ENCODE measurements at places on chromosomes 1 and 21.
A peak's percentile ranks its signal among the peaks of the same experiment; 100 is the strongest.

DNA sequence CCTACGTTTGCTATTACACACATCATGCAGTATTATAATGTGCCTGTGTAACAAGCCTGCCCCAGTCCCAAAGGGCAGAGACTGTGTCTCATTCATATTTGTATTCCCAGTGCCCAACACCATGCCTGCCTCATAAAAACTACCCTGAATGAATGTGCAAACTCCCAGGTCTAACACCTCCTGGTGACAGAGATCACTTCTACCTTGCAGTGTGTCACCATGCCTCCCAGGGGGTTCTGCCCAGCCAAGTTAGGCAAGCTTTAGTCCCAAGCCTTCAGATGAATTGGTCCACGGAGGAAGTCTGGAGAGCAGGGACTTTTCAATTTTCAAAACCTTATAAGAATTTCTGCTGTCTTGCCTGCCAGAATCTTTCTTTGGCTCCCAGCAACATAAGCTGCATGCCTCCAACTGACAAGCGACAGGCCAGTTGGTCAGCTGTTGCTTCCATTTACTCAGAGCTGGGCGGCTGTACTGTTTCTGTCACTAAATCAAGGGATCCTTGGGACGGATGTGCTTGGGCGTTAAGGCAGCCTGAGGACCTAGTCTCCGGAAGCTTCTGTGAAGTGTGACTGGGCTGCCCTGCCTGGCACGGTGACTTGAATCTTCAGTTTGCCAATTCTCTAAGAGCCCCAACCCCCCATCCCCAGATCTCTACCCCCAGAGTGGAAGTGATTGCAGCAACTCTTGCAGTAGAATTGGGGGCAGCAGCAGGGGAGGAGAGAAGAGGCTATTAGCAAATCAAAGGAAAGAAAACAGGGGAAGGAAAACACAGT, 1.2 kb downstream of the RXRG start:
- no peak for DNase-seq

DNA sequence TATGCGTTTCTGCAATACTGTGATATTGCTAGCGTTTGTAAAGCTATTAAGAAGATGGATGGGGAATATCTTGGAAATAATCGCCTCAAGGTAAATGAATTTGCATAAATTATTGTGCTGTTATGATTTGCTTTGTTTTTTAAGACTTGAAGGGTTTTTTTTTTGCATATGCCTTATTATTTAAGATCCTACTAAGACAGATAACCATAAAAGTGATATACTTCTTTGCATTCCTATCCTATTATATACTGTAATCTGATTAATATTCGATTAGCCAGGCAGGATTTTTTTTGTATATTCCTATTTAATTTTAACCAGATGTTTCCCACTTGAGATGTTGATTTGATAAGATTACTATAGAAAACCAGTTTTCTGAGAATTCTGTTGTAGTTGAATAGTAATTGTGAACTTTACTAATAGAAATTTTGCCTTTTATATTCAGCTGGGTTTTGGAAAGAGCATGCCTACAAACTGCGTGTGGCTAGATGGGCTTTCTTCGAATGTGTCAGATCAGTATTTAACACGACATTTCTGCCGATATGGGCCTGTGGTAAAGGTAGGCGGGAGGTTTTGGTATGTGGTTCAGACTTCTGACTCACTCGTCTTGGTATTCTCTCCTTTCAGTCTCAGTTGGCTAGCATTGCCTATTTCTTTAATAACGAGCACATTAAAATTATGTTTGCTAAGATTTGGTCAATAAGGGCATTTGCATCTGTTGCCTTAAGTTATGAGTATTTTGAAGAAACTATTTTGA, 56.8 kb downstream of the ZBTB17 start:
- peak; percentile 67 for DNase-seq

GRCh38 chr1:14783592-14783886, 185.1 kb downstream of the KAZN start:
- no peak for DNase-seq

- DNase-seq: no peak
Measured at GRCh38 chr21:26835027-26835713, 10.0 kb downstream of the ADAMTS1 start.

GRCh38 chr1:174990382-174990999, 9.3 kb upstream of the CACYBP start:
- no peak for DNase-seq

DNA sequence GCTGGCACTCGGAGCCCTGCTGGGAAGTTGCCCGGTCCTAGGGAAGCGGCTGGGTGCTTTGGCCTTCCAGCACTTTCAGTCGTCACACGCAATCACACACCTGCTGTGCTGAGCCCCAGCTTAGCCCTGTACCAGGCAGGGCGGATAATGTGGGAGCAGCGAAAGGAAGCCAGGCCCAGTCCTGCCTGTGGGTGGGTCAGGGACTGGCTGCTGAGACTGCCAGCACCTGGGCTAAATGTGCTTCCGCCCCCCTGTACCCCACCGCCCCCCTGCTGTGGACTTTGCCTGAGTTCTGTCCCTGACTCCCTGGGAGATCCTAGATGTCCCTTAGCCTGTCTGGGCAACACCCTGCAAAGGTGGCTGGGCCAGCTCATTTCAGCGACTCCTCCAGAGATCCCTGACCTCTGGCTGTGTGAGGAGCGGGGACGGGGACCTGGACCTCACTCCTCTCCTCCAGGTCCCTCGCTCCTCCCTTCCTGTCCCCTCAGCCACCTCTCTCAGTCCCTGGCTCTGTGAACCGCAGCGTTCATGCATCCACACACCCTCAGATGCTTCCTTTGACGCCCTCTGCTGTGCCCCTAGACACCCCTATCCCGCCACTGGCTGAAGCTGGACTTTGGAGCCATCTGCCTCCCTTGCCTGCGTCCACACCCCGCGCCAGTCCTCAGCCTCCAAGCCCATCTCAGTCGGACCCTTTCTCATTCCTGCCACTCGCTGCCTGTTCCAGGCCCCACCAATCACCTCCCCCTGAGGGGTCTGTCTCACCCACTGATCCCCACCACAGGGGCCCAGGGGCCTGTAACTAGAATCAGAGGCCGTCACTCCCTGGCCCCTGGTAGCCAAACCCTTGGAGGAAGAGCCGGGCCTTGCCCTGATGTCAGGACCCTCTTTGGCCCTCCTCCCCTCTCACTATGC, 1.4 kb downstream of the MMEL1 start:
- DNase-seq: no peak

DNA sequence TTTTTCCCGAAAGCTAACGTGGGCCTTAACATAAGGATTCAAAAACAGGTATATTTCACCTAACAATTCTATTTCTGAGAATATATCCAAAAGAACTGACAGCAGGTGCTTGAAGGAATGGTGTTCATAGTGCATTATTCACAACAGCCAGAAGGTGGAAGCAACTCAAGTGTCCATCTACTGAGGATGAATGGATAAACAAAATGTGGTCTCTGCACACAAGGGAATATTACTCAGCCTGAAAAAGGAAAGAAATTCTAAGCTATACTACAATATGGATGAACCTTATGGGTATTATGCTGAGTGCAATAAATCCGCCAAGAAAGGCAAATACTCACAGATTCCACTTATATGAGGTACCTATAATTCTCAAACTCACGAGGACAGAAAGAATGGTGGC, 6.1 kb upstream of the RIPPLY3 start:
- DNase-seq: no peak

DNA sequence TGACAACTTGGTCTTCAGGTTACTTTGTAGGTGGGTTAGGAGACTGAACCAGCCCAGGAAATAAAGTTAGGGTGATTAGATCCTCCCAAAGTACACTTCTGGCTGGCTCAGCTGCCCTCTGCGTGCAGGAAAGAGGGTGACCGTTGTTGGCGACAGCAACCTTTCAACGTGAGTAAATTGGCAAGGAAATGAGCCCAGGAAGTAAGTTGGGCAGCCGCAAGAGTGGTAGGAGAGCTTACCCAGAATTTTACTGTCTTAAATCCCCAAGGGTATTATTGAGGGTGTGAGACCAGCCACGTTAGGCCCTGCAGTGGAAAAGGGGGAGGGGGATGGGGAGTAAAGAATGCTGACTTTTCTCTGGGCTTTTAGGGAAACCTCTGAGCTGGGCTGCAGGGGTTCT, 1.6 kb downstream of the TENT5C start:
- no peak for DNase-seq

DNA sequence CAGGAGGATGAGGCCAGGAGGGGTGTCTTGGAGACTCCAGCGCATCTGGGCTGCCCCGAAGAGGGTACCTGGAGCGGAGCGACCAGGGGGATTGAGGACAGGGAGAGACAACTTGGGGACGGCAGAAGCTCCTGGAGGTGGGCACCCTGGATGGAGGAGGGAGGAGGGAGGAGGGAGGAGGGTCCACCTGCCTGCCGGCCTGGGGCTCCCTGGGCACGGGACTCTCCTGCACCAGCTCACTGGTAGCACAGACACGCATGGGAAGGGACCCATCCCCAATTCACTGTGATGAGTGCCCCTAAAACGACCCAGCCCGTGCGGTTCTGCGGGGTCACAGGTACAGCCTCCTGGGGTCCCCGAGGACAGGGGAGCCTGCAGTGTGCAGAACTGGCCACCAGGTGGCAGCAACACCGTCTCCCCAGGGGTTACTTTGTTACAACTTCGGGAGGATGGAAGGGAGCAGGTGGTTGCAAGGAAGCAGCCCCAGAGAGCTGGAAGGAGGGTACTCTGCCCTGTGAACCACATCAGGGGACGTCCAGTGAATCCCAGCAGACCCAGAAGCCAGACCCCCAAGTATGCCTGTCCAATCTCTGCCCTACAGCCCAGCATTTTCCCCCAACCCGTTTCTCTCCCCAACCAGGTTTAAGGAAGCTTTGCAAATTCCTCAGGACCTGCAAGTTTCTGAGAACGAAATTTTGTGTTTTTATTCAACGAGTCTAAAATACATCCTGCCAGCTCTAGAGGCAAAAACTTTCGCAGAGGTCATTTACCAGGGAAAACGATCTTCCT, 482.4 kb downstream of the NPHP4 start:
- DNase-seq: peak; percentile 80

DNA sequence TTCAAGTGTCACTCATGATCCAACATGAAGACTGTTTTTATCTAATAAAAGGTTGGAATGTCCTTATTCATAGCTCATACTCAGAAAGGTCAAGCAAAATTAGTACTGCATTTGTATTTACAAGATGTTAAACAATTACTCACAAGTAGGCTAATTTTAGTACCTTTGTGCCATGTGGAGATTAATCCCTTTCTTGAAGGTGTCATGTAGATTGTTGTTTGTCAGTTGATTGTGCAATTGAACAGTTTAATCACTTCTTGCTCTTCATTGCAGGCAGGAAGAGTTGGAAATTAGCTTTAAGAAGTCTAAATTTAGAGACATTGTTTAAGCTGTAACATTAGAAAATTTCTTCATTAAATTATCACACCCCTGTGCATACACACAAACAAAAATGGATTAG, 847.1 kb downstream of the KCNT2 start:
- no peak for DNase-seq

DNA sequence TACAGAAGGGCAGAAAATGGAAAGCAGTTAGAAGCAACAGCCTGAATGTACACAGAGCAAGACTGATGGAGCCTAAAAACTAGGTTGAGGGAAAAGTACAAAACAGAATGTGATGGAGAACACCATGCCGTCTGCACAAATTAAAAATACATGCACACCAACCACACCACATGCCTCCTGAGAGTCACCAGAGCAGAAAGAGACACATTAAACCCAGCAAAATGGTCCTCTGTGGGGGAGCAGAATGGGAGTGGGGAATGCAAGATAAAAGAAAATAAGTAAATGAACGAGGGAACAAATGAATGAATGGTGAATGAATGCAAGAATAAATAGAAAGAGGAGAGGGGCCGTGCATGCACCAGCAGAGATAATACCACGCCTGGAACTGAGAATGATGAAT, 24.1 kb downstream of the PADI2 start:
- no peak for DNase-seq

- no peak for DNase-seq
Measured at GRCh38 chr1:228008391-228009115, 1.8 kb downstream of the WNT3A start.

- no peak for DNase-seq
Measured at GRCh38 chr1:174276087-174276486, 116.8 kb downstream of the RABGAP1L start.

DNA sequence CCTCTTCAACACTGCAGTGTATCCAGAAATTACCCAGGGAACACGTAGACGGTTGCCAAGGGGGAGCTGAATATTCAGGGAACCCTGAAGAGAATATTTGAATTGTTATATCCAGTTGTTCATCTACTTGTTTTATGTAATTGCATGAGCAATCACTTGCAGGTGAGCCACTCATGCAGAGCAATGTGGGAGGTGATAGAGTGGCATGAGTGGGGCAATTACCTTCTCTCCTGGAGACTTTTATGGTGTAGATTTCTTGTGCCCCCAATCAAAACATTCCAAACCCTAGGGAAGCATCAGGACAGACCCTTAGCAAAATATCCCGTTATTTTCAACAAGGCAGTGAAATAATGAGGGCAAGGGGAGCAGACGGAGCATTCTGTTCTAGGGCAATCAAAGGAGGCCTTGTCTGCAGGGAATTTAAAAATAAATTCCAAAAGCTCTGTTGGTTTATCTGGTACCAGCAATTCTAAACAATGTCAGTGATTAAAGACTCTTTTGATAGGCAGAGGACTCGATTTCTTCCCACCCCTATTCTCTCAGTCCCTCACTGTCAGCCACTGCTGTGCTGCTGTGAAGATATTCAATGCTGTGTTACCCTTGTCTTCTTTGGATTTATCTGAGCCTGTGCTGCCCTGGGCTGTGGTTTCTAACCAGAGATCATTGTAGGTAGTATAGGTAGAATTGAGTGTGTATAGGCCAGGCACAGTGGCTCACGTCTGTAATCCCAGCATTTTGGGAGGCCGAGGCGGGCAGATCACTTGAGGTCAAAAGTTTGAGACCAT, 180.2 kb upstream of the MAP1LC3C start:
- no peak for DNase-seq

GRCh38 chr1:103274886-103275285, 166.6 kb upstream of the COL11A1 start:
- DNase-seq: no peak

GRCh38 chr1:159828581-159829272, 2.1 kb downstream of the SLAMF8 start:
- no peak for DNase-seq

DNA sequence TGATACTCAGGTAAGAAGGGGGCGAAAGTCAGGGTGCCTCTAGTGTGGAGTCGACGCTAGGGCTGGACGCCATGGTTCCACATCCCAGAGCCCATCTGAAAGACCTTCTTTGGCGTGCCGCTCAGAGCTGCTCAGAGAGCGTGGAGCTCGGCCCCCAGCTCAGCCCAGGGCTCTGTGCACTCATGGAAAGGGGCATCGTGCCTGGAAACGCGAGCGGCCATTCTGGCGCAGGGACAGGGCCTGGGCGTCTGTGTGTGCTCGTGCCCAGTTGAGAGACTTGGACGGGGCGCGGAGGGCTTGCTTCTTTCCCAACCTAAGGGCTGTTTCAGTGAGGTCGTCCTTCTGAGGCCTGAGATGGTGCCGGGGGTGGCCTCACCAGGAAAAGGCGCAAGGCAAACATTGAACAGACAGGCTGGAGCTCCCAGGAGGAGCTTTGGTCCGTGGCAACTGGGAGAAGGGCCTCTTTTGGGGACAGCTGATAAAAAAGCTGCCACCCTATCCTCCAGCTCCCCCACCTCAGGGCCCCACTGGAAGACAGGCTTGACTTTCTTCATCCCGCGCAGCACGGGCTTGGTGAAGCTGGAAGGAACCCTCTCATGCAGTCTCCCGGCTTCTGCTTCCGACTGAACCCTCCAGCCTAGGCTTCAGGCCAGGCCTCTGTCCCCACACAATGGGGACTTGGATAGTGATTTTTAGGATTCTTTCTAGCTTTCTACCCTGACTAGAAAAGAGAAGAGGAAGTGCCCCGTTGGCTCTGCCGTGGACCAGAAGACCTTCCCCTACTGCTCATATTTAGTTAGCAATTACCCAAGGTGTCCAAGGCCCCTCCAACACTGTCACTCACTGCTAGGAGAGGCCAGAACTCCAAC, 77.1 kb downstream of the CD58 start:
- DNase-seq: no peak

- DNase-seq: no peak
Measured at GRCh38 chr1:94094469-94095111, 26.4 kb downstream of the ABCA4 start.

Measured in stimulated activated CD4-positive, alpha-beta T cell treated with anti-CD3 and anti-CD28 coated beads, Interleukin-2, amount 100 ng/mL, for 24 hours (primary cell).